Right atrium auricular region (tissue), 2 donors: ENCODE measurements at places on chromosomes 5 and 9.
A peak's percentile ranks its signal among the peaks of the same experiment; 100 is the strongest.

GRCh38 chr5:96197347-96197746 lies 235.7 kb upstream of the ELL2 start:
- DNase-seq: no peak

DNA sequence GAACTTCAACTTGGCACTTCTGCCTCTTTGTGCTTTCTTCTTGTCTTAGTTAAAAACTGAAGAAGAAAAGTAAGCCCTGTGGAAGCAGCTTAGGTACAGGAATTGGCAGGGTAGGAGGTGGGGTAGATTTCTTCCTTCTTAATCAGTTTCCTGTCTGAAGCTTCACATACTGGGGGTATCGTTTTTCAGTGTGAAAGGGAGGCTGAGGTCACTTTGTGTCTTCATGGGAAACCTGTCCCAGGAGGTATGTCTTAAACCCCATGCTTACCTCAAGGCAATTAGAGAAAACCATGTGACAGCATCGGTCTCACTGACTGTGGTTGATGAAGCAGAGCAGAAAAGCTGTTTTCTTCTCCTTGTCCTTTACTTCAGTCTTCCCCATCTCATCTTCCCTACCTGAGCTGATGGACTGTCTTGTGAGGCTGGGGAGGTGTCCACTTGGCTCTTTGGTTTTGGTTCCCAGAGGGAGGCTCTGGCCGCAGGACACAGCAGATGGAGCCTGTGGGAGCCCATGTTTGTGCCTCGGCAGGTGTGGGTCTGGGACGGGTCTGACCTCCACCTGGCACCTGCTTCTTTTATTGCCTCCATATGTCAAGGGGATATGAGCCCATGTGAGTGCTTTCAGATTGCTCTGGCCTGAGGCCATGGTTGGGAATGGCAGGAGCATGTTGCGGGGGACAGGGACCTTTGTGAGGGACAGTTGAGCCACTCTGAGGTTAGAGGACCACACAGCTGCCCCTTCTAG lies 47.0 kb downstream of the SH3GL2 start:
- no peak for DNase-seq

- no peak for DNase-seq
These were observed 97.3 kb downstream of the PAPPA start for GRCh38 chr9:116250891-116251290.

- no peak for DNase-seq
These were observed 83.4 kb downstream of the PAPPA start for GRCh38 chr9:116236979-116237378.

DNA sequence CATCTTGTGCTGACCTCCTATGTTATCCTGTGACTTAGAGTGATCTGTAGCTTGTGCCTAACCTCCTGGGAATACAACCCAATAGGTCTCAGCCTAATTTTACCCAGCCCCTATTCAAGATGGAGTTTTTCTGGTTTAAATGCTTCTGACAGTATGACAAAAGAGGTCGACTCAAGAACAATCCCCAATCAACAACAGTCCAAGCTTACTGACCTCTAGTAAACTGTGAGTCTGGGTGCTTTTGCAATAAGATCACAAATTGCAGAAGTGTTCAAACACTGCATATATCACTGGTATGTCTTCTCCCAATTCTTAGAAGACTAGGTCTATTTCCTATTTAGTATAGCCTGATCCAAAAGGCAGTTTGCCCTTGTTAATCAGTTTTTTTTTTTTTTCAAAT lies 323.5 kb upstream of the PTGER4 start:
- no peak for DNase-seq

GRCh38 chr9:134420974-134421432 lies 94.7 kb downstream of the RXRA start:
- DNase-seq: no peak

DNA sequence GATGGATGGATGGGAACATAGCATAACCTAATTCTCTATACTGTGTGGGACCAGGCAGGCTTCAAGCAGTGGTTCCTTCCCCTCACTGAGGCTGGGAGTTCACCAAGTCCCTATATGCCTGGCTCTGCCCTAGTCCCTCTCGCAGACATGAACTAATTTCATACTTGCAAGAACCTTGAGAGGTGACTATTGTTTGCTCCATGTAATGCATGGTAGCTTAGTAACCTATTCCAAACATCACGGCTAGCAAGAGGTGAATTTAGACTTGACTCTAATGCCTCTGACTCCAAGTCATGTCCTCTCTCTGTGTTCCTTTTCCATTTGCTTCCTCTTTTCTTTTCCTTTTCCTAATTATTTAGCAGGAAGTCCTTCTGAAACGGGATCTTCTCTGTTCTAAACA lies 25.9 kb upstream of the ERMP1 start:
- DNase-seq: no peak

DNA sequence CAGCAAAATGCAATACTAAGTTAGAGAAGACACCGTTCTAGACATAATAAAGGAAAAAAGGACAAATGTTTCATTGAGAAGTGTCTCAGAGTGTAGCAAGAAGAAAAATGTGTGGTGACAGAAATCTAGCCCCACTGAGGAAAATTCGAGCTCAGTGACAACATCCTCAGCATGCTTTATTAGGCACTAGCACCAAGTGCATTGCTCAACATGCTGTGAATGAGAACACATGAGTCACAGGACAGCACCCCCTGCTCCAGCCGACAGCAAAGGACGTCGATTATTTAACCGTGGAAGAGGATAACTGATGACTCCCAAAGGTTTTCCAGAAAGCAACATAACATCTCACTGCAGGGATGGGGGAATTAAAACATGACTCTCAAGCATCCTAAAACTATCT lies 182.7 kb downstream of the GNAQ start:
- DNase-seq: peak; percentile 92

GRCh38 chr5:140024928-140025327 lies 18.2 kb downstream of the NRG2 start:
- DNase-seq: no peak

DNA sequence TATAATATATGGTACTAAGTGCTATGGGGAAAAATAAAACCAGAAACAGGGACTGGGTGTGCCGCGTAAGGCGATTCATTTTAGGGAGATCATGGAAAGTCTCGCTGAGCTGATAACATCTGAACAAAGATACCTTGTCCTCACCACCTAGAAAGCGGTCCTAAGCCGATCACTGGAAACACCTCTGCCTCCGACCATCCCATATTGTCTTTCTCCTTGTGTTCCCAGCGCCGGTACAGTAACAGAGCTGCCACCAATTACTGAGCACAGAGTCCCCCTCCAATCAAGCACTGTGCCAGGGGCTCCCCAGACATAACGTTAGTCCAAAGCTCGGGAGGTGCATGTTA lies 704 bp downstream of the CCDC112 start:
- no peak for DNase-seq

DNA sequence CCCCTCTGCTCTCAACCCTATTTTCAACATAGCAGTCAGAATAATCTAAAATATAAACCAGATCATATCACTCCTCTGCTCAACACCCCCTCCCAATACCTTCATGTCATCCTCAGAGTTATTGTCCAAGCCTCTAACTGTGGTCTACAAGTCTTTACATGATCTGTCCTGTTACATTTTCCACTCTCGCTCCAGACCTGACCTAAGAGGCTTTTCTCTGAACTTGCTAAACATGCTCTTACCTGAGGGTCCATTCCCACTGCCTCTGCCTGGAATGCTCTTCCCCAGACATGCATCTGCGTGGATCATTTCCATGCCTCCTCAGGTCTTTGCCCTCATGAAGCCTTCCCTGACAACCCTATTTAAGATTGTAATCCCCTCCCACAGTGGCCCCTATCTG lies 12.0 kb downstream of the NIPSNAP3B start:
- DNase-seq: no peak

DNA sequence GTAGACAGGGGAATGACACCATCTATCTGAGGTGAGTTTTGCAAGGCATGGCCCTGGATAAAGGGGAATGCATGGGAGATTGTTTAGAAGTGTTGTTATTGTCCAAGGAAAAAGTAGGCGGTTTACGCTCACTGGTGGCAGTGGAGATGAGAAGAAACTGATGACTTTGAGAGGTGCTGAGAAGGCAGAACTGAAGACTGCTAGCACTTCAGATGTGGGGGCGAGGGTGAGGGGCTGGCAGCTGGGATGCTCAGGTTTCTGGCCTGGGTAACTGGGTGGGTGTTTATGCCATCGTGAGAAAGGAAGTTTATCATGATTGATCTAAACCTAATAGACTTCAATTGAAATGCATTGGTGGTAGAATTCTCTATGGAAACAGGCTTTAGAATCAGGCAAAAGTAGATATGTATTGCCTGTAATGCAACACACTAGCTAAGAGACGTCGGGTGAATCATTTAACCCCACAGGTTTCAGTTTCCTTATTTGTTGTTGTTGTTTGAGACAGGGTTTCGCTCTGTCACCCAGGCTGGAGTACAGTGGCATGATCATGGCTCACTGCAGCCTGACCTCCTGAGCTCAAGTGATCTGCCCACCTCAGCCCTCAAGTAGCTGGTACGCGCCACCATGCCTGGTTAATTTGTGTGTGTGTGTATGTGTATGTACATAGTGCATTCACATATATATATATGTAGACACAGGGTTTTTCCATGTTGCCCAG lies 123.5 kb downstream of the SLC24A2 start:
- DNase-seq: no peak

DNA sequence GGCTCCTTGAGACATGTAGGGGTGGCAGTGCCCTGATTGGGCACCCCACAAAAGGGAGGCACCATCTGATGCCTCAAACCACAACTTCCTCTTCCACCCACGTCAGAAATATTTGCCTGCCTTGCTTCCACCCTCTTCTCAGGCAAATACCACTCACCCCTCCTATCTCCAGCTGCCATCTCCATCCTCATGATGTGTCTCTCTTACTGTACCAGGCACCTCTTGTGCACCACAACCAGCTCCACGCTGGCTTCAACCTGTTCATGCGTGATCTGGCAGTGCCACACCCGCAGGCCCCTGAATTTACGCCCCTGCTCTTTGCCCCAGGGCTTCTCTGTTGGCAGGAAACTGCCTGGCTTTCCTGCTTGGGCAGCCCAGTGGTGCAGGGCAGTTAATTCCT lies 87.8 kb upstream of the HSPA9 start:
- no peak for DNase-seq

DNA sequence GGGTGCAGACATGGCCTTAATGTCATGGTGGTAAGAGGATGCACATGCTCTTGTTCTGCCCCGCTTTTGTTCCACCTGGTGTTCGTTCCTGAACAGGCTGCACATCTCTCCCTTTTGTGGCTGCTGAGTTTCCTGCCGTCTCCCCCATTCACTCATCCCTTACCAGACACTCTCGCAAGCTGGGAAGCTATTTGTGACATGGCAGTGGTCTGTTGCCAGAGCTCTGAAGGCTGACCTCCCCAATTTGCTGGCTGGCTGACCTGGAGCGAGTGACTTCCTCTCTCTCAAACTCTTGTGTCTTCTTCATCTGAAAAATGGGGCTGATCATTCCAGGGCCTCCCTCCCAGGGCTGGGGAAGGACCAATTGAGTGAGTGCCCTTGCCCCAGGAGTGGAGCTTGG lies 35.9 kb downstream of the HRH2 start:
- no peak for DNase-seq

- DNase-seq: no peak
These were observed 34.3 kb upstream of the MACIR start for GRCh38 chr5:103224118-103224893.

- DNase-seq: no peak
These were observed 1.8 kb upstream of the WDR31 start for GRCh38 chr9:113341712-113342410.

GRCh38 chr9:72322259-72322658 lies 42.7 kb downstream of the ZFAND5 start:
- DNase-seq: no peak

GRCh38 chr5:139295346-139296057 lies 2.0 kb downstream of the MATR3 start:
- DNase-seq: no peak
